ENCODE measurements at places on chromosomes 6 and 20.

- no peak for DNase-seq
These were observed 103.3 kb downstream of the ANKS1A start for GRCh38 chr6:34992376-34992775.

- DNase-seq = peak; percentile 50
These were observed 120.2 kb upstream of the CLDN20 start for GRCh38 chr6:155143578-155144106.

DNA sequence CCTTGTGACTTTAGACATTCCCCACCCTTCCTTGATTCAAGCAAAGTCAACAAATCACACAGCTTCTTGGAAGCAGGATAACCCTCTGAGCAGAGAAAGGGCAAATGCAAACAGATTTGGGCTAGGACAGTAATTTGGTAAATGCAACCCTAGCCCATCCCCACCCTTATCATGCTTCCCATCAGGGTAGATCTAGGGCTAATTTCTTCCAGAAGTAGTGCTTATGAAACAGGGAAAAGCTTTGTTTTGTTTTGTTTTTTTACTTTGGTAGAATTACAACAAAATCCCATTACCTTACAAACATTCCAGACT is 525.1 kb upstream of the NOX3 start:
- no peak for DNase-seq

- peak; percentile 72 for DNase-seq
These were observed 453 bp downstream of the KCNQ5 start for GRCh38 chr6:72622094-72622940.

- no peak for DNase-seq
These were observed 136.3 kb downstream of the TFAP2C start for GRCh38 chr20:56765172-56766073.

DNA sequence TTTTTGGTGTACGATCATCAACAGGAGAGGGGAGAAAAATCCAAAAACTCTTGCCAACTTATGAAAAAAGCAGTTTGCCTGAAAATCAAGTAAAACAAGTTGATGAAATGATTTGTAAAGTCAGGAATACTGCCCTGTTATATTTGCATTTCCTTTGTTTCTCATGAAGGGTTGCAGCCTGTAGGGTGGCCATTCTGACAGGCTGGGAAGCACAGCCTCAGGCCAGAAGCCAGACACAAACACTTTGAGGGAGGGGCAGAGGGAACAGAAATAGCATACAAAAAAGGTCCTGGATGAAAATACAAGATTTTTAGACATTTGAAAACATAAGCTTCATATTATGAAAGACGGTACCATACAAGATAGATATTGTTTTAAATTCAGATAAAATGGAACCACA is 109.8 kb downstream of the DTNBP1 start:
- DNase-seq = peak; percentile 37

GRCh38 chr20:58976061-58976730 is 4.9 kb upstream of the NELFCD start:
- DNase-seq = no peak

DNA sequence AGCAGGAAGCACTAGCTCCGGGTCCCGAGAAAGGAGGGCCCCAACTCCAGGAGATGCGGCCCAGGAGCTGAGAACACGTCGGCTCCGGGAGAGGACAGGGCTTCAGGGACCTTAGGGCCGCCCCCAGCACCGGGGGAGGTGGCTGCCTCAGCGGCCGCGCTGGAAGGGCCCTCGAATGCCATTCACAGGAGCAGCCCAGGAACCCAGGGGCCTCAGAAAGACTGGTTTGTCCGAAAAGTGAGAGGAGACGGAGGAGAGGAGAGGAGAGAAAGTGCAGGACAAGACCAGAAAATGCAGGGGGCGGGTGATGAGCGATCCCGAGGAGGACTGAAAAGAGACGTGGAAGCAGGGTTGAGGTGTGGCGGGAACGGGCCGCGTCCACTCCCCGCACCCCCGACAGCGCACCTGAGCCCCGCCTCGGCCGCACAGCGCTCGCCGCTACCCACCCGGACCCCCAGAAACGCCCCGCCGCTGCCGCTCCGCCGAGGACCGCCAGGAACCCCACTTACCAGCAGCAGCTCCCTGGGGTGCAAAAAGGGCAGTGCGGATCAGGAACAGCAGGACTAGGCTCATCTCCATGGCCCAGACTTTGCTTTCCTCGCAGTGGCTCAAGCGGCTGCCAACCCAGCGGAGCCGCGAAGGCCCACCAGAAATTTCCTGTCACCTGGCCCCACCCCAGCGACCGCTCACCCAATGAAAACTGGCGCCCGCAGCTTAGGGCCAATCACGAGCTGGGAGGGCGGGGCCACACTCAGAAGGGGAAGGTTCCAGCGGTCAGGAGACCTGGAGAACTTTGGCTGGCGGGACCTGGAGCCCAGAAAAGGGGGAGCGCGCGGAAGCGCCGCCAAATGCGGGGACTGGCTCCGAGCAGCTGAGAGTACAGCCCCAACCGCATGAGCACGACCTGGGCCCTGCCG is 25.4 kb downstream of the HLA-F start:
- peak; percentile 99 for DNase-seq

DNA sequence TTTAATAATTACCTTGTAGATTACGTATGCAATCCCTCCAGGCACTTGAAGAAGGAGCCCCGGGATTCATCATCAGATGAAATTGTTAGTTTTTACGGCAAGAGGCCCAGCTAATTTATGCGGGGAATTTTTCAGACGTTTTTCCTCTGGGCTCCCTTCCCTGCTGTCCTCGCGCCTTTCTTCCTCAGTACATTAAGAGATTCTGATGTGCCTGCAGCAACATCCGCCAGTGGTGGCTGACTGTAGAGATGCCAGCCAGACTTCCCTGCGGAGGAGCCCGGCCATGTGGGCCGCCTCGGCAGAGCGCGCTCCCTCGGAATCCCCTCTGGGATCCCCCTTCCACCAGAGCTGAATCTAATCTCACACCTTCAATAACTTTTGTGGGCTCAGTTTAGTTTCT is 46.4 kb upstream of the POU3F2 start:
- DNase-seq = peak; percentile 79

DNA sequence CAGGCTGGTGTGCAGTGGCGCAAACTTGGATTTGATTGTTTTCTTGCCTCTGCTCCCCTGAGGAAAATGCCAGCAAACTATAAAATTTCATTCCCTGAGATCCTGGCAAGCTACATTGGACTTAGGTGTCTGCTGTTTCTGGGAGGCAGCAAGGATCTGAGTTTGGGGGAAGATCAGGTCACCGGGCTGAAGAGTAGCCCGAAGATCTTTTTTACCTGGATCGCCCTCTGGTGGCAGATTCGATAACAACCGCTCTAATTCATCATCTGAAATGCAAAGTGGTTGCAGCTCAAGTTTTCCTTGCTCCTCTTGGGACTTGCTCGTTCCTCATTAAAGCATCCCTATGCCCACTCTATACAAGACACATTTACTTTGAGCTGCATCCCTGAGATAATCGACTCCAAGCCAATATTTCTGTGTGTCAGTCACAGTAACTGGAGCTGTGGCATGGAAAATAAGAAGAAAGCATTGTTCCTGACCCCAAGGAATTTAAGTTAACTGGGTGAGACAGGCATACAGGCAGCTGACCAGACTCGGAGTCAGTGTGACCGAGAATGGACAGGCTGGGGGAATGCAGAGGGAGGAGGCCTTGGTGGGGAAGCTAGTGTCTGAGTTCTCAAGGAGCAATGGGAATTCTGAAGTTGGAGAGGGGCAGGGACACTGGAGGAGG is 131.8 kb upstream of the PROKR2 start:
- peak; percentile 86 for DNase-seq

- DNase-seq = no peak
These were observed 52.5 kb downstream of the HIVEP2 start for GRCh38 chr6:142892254-142893021.

DNA sequence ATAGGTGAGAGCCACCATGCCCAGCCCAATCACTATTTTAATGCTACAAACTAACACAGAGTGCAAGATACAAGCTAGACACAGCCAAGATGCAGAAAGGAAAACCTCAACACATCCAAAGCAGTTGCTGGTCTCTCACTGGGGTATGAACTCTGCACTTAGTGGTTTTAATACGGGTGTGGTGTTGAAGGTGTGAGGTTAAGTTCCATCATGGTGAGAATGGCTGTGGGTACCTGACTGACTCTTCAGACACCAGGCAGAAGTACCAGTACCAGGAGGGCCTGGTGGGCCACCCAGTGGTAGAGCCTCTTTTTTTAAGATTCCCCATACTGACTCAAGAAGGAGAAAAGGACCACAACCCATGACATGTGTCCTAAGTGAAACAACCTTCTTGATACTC is 13.0 kb downstream of the GNAS-AS1 start:
- no peak for DNase-seq

GRCh38 chr6:16483315-16483875 is 245.0 kb downstream of the GMPR start:
- DNase-seq = no peak
